ENCODE measurements at places on chromosomes 6 and 20.

- no peak for DNase-seq
Measured at GRCh38 chr6:56579155-56579851, 63.4 kb downstream of the DST start.

GRCh38 chr6:25016014-25016720, 80.4 kb upstream of the RIPOR2 start:
- DNase-seq = no peak

DNA sequence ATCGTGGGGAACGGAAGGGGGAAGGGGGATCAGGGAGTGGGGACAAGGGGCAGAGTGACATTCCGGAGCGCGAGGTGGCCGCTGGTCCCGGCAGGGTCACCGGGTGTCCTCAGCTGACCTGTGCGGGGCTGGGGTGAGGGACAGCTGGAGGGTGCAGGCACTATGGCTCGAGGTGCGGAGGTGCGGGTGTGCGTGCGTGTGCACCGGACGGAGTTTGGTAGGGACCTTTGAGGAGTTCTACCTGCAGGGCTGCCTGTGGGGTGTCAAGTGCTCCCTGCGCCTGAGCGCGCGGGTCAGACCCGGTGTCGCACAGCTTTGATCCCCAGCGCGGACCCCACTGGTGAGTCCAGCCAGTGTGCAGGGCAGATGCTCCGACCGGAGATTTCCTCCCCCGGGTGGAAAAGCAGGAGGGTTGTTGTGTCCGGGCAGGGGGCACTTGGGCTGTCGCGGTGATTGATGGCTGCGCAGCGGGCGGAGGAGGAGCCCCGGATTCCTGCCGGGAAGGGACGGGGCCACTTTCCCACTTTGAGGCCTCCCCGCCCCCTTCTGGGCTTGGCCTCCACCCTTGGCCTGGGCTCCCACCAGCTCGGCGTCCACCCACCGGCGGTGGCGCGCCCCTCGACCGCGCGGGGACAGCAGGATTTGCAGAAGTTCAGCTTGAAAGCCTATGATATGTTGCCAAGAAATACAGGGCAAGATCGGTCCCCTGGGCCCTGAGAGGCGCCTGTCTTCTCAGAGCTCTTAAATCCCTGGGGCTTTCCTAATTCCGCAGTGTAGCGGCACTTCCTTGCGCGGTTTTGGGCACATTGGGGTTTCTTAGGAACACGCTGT, 658 bp downstream of the RIN2 start:
- DNase-seq = peak; percentile 46

DNA sequence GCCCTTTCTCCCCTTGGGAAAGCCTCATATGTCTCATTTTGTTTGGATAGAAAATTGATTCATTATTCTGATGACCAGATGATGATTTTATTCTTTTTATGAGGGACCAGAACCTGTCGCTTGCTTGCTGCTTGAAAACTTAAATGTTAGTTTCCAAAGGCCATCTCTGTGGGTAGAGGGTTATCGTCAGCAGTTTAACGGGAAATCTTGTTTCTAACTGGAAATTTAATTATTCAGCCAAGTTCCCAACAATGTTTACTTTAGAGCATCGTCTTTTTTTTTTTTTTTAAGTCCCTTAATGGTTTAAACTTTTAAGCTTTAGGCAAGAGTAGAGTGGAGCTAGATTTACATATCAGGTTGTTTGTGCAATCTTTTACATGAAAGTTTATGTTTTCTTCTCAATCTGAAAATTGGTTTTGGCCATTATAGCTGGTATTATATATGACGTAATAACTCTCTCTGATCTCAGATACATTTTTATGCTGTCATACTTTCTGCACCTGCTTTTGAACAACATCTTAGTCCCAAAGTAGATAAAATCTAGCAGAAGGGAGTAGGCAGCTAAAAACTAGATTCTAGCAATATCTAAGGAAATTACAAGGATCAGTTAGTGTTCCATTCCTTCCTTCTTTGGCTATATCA, 93.9 kb downstream of the FOXO3 start:
- DNase-seq = no peak

GRCh38 chr20:25344634-25345033, 46.0 kb downstream of the ABHD12 start:
- DNase-seq = no peak

GRCh38 chr6:69305456-69305855, 491.4 kb downstream of the LMBRD1 start:
- no peak for DNase-seq
